ENCODE measurements at places on chromosomes 1 and 21. TPM values are rescaled to one million over a fixed set of nuclear protein-coding genes. Genes with fewer than 3 reads are reported as not detected.

The TEX50 gene
- total RNA-seq = not detected

GRCh38 chr1:23366598-23366997, 3.0 kb downstream of the ZNF436 start:
- no peak for DNase-seq
- H3K27me3 ChIP-seq = no peaks in the 10 kb centered on the region
- H3K27ac ChIP-seq = peak overlapping the region; percentile 99
- peak overlapping the region; percentile 79 for H3K4me3 ChIP-seq

- peaks cover 22% of the 10 kb centered on the region for H3K4me1 ChIP-seq
- H3K36me3 ChIP-seq = no peaks in the 10 kb centered on the region
- no peak overlapping the region for H3K4me3 ChIP-seq
- no peak overlapping the region for H3K27ac ChIP-seq
- H3K27me3 ChIP-seq = peaks cover 76% of the 10 kb centered on the region
- no peak for DNase-seq
Observed at GRCh38 chr1:18637962-18638834, 7.6 kb downstream of the PAX7 start.

DNA sequence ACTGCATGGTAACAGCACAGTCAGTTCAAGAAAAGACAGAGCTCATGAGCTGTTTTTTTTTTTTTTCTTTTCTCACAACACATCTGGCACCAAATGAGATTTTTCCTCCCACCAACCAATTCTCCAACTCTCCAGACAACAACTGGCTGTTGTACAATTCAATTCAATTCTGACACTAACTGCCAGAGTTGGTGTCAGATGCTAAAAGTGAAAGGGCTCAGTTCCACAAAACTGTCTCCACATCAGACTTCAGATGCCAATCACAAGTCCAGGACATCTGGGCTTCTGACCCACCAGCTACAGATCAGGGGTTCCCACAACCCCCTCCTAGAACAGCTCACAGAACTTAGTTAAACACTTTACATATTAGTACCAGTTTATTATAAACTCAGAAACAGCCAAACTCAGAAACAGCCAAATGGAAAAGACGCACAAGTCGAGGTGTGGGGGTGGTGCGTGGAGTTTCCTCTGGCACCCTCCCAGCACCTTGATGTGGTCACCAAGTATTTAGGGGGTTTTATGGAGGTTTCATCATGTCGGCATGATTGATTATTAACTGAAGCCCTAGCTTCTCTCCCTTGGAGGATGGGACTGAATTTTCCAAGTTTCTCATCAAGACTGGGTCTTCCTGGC, 39.2 kb upstream of the LRRC8D start:
- no peaks in the 10 kb centered on the region for H3K27me3 ChIP-seq
- no peak overlapping the region for H3K27ac ChIP-seq
- no peaks in the 10 kb centered on the region for H3K36me3 ChIP-seq
- no peak overlapping the region for H3K4me3 ChIP-seq
- no peaks in the 10 kb centered on the region for H3K4me1 ChIP-seq

The PARP1 gene
- 56.1 TPM for total RNA-seq

The ARHGAP29 gene
- 1.4 TPM for total RNA-seq

DNA sequence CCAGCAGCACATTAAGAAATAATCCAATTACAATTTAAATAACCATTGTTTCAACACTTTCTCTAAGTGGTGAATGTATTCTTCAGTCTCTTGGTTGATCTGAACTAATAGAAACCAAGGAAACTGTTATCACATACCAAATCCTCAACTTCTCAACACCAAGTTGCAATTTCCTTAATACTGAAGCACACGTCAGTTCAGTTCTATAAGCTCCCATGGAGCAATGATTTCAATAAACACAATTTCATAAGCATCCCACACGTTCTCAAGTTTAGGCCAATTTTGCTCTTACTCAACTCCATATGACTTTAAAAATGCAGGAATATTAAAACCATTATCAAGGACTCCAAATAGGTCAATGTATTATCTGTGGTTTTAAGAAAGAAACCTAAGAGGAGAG, 5.8 kb upstream of the ERG start:
- no peaks in the 10 kb centered on the region for H3K36me3 ChIP-seq
- H3K27ac ChIP-seq = peak overlapping the region; percentile 80
- no peak for DNase-seq
- H3K27me3 ChIP-seq = no peaks in the 10 kb centered on the region

DNA sequence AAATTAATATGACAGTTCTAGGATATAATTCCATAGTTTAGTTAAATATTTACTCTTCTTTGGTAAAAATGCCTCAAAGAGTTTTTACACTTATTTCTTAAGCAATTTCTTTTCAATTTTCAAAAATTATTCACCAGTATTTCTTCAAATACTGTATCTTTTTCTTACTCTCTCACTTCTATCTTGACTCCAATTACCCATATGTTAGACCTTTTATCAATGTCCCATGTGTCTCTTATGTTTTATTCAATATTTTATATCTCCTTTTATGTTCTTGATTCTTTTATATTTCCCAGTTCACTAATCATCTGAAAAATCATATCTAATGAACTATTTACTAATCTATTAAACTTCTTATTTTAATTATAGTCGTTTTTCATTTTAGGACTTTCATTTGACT, 11.5 kb upstream of the LRIF1 start:
- H3K36me3 ChIP-seq = no peaks in the 10 kb centered on the region
- H3K27ac ChIP-seq = no peak overlapping the region
- no peak overlapping the region for H3K4me3 ChIP-seq
- H3K27me3 ChIP-seq = peaks cover 37% of the 10 kb centered on the region

- peaks cover 64% of the 10 kb centered on the region for H3K4me1 ChIP-seq
- no peak for DNase-seq
- H3K27ac ChIP-seq = peak overlapping the region; percentile 53
- peak overlapping the region; percentile 37 for H3K4me3 ChIP-seq
- H3K27me3 ChIP-seq = no peaks in the 10 kb centered on the region
Observed at GRCh38 chr1:156704930-156705320, 458 bp downstream of the CRABP2 start.

- H3K27ac ChIP-seq = no peak overlapping the region
- H3K36me3 ChIP-seq = no peaks in the 10 kb centered on the region
- DNase-seq = no peak
- no peak overlapping the region for H3K4me3 ChIP-seq
Observed at GRCh38 chr21:15986277-15986676, 256.5 kb downstream of the USP25 start.

The DCDC2B gene
- total RNA-seq = not detected

GRCh38 chr1:152901631-152902030, 6.7 kb upstream of the IVL start:
- H3K27ac ChIP-seq = peak overlapping the region; percentile 67
- DNase-seq = no peak
- no peaks in the 10 kb centered on the region for H3K27me3 ChIP-seq
- peaks cover 2% of the 10 kb centered on the region for H3K4me1 ChIP-seq
- H3K36me3 ChIP-seq = no peaks in the 10 kb centered on the region

The MAP3K21 gene
- 8.4 TPM for total RNA-seq

All from esophagus squamous epithelium (tissue), 5 donors.